ENCODE measurements at places on chromosomes 1 and 21.

DNA sequence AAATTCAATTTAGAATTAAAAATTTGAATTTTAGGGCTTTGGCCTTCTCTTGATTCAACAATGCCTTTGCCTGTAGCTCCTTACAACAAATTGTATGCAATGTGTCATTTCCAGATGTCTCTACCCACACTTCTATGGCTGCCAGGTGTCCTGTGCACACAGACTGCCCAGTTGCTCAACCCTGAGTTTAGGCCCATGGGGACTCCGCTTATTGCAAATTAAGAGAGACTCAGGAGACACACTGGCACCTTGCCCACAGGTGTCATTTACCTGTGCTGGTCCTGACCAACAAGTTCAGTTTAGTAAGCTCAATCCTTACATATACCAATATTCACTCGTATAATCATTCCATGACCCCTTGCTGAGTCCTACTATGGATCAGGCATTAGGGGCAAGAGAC, 236.1 kb downstream of the OMA1 start:
- no peak for DNase-seq

GRCh38 chr1:46188295-46189030, 9.8 kb downstream of the POMGNT1 start:
- no peak for DNase-seq

DNA sequence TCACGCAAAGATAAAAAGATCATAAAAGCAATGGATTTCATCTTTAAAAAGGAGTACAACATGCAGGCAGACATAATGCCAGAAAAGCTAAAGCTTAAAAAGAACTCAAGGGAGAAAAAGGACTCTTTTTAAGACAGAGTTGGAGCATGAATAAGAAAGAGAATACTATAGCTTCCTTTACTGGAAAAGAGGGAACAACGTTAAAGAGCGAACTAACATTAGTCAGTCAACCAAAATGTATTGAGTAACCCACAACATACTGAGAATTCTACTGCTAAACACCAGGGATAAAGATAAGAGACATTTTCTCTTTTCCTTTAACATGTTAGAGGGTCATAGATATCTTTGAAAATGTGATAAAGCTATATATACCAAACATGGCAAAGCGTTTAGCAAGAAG, 182.0 kb downstream of the DUSP10 start:
- DNase-seq: no peak

DNA sequence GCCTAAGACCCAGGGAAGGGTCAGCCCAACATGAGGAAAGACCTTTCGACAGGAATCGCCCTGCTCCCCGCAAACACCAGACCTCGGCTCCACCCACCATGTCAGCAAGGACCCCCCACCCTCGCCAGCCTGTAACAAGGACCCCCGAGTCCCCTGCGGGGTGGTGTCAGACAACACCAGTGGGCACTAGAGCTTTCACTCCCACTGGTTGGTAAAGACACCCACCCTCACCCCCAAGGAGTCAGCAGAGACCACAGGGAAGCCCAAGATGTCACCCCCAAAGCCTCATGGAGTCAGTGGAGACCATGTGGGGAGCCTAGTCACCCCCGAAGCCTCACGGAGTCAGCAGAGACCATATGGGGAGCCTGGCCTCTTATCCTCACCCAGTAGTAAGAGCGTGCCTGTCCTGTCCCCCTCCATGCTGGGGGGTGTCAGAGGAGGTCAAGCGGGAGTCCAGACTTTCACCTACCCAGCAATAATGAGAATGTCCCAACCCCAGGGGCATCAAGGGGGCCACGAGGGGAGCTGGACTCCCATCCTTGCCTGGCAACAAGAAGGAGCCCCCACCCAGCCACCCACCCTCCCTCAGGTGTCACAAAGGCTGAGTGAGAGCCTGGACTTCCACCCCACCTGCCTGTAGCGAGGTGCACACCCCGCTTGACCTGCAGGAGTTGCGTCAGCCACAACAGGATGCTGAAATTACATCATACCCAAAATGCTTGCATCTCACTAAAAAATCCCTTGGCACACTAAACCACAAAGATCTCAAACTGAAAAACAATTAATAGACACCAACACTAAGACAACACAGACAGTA, 24.8 kb downstream of the SLC19A1 start:
- DNase-seq: no peak

GRCh38 chr1:156709031-156709430, 3.6 kb upstream of the CRABP2 start:
- no peak for DNase-seq

Data from mesenteric fat pad (tissue), 1 donor.